ENCODE measurements at places on chromosomes 13 and 19.

DNA sequence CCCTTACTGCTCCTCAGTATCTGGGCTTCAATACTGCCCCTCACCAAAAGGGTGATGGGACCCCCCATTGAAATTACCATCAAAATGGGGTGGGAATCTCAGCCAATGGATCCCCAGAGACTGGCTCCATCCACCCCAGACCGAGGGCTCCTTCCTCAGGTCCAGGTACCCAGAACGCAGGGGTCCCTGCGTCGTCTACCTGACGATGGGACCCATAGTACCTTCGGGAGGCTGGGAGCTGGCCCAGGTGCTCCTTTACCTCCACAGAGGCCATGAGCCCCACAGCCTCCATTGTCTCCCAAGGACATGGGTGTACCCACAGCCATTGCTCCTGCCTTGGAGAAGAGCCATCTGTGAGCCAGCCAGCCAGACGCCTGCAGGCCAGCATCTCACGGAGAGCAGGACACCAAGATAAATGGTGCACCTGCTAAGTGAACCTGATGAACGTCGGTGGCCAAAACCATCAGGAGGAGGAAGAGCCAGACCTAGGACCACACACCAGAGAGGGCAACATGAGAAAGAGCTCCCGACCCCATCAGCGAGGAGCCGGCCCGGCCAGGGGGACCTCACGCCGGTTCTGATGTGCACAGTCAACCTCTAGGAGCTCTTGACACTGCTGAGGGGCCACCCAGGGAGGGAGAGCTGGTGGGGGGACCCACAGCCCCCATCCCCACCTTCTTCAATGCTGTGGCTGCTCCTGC is 156.8 kb upstream of the SOX1 start:
- no peak for DNase-seq

- no peak for DNase-seq
These were observed 58.0 kb downstream of the TPT1 start for GRCh38 chr13:45282994-45283393.

DNA sequence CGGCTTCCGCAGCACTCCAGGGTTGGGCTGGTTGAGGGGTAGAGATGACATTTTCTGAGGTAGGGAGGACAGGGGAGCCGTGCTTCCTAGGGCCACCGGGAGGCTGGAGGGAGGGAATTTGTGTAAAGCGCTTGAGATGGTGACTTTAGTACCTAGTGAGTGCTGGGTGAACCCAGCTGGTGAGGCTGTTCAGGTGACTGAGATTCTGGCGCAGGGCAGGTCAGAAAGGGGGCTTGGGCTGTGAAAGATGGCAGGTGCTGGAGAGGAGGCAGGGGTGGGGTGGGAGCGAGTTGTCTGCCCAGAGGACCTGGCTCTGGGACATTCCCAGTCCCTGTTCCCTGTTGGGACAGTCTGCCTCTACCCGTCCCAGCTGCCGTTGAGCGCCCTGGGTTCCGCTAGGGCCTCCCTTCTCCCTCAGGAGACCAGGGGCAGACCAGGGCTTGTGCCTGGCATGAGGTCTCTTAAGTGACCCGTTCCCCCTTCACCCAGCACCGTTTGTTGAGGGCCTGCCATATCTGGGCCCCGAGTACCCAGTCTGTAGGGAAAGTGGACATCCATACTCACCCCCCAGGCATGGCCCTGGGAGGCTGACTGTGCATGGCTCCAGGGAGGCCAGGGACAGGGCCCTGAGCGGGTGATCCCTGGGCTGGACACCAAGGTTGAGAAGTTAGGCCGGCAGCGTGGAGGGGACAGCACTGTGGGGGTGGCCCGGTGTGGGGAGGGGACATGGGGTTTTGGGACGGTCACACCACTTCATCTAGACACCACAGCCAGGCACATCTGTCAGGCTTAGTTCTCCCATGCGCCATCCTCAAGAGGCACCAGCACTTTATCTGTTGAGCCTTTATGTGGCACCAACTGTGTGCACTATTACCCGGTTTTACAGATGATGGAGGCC is 5.0 kb downstream of the PTOV1 start:
- DNase-seq, result no peak

DNA sequence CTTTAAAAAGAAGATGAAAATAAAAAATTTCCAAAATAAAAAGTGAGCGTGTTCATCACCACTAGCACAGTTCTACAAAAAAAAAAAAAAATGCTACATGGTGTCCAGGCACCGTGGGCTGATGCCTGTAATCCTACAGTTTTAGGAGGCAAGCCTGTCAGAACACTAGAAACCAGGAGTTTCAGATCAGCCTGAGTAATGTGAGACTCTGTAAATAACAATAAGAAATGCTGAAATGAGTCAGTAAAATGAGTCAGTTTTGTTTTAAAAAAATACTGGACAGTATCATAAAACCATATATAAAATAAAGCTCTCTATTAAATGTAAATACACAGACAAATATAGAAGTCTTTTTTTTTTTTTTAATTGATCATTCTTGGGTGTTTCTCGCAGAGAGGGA is 30.0 kb downstream of the ZNF91 start:
- no peak for DNase-seq

- no peak for DNase-seq
These were observed 11.3 kb upstream of the SHKBP1 start for GRCh38 chr19:40565355-40565754.

GRCh38 chr13:20414546-20415305 is 110.9 kb downstream of the CRYL1 start:
- no peak for DNase-seq

GRCh38 chr13:48235341-48236135 is 2.5 kb downstream of the ITM2B start:
- DNase-seq, result no peak

GRCh38 chr19:919199-920050 is 2.3 kb downstream of the KISS1R start:
- no peak for DNase-seq

GRCh38 chr19:11580116-11580515 is 2.7 kb upstream of the ACP5 start:
- DNase-seq, result no peak

DNA sequence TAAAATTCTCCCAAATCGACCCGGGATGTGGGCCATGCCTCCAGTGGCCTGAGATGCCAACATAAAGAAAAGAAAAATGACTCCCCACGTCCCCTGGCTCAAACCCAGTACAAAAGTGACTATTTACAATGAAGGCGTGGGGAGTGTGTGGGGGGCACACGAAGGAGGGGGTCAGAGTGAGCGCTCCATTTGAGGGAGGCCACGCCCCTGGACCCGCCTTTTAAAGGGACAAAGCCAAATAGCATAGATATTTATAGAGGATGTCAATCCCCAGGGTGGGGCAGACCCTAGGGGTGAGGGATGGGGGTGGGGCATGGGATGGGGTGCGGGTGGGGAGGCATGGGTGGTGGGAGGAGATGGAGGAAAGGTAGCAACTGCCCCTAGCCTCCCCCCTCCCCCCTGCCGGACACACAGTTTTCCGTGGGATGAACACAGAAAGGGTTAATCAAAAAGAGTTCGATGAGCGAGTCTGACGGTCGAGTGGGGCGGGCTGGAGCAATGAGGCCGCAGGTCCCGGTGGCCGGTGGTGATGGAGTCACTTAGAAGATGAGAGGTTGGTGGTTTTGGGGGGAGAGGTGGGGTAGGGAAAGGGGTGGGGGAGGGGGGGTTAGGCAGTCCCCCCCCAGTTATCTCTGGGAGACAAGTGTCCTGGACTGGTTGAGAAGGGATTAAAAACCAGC is 20.1 kb upstream of the NANOS2 start:
- DNase-seq, result no peak

All from stimulated activated CD4-positive, alpha-beta T cell treated with anti-CD3 and anti-CD28 coated beads, Interleukin-1b, Interleukin-23, amount 100 ng/mL, for 1 hour (primary cell).